ENCODE measurements at places on chromosomes 7 and 10.

- no peak for DNase-seq
Measured at GRCh38 chr7:39565538-39565937, 666 bp upstream of the YAE1 start.

GRCh38 chr10:17025444-17026295, 103.9 kb downstream of the CUBN start:
- DNase-seq, result peak; percentile 60

- DNase-seq, result no peak
Measured at GRCh38 chr10:79235765-79236432, 111.4 kb upstream of the PPIF start.

DNA sequence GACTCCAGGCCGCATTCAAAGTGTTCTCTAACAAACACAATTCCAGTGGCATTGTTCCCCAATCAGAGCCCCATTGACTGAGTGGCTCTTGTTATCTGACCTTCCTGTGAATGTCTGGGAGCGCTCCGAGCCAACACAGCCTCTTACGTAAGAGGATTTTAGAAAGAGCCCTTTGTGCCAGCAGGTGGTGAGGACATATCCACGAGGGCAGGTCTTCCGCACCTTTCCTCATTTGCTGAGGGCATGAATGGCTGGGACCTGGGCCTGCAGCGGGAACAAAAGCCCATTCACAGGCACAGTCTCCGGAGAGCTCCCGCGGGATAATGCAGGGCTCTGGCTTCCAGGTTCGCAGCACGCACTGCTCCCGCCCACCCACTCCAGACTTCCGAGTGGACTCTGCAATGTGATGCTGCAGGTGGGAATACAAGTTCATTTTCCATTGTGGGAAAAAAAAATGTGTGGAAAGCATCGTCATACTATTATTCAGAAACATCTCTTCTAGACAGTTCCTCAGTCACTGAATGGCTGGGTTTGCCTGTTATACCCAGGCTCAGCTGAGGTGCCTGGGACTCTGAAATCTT, 295.0 kb upstream of the IGFBP3 start:
- DNase-seq, result no peak

DNA sequence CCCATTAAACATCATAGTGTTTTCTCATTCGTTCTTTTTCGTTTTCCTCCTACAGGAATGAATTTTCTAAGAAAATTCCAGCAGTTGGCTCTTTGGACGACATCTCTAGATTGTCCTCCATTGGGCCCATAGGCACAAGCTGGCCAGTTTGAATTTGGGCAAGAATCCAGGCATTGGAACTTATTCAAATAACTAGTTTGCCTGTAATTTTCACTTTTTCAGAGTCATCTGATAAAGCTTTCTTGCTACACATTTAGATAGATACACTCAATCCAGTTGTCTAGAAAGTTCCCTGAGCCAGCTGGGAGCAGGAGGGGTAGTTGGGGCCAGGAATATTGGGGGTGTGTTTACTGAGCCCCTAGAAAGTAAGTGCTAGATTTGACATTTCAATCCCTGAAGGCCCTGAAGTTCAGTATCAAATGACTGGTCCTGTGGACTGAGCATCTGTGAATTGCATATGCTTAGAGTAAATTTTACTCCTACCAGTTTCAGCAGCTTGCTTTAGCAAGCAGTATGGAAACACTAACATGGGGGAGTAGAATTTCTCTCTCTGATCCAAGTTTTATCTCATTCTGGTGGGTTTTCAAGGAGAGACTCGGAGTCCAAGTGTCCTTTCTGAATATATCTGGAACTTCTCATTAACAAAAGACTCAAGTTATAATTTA, 5.2 kb downstream of the EGFR start:
- no peak for DNase-seq

DNA sequence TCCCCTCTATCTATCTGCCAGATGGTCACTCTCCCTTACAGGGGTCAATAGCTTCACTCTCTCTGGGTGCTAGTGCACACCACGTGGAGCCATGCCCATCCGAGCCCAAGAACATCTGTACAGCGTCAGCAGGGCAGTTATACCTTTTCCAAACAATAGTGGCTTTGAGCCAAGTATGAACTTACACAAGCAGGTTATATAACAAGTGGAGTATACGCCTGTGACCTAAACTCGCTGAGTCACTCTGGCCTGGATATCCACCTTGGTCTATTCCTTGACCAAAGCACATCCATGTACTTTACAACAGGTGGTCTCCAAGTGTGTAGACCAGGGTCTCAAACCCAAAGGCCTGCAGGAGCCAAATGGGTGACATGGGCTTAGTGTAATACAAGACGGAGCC, 20.3 kb downstream of the PLAC9 start:
- no peak for DNase-seq

- no peak for DNase-seq
Measured at GRCh38 chr7:18241543-18242231, 214.0 kb upstream of the PRPS1L1 start.

GRCh38 chr10:94420516-94420915, 18.2 kb downstream of the TBC1D12 start:
- no peak for DNase-seq

GRCh38 chr7:12888717-12889116, 201.3 kb downstream of the ARL4A start:
- DNase-seq, result no peak

DNA sequence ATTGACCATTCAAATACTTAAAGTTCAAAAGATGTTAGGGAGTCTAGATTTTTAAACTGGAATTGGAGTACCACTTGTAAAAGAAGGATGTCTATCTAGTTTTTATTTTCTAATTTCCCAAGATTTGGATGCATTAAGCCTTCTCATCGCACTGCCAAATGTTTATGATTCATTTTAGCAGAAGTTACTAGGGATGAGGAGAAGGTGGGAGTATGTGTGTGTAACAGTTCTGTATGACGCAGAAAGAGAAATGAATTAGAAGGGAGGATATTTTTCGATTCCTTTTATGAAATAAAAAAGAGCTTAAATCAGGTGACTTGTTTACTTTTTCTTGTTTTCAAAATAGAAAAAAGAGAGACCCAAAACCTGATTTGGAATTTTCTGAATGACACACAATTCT, 6.8 kb upstream of the SLK start:
- no peak for DNase-seq

DNA sequence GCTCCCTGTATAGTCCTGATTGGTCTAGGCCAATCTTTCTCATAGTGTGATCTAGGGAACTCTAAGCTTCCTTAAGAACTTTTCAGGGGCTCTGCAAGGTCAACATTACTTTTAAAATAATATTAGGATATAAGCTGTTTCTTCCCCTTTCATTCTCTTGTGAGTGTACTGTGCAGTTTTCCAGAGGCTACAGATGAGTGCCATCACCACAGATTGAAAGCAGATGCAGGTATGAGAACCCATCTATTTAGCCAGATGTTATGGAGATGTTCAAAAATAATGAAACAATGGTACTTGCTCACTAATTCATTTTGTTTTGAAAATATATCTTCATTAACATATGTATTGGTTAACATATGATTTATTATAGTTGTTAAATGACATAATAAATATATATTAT, 169.2 kb upstream of the SEMA3A start:
- no peak for DNase-seq

GRCh38 chr7:45578467-45578866, 4.3 kb downstream of the ADCY1 start:
- DNase-seq, result no peak

- DNase-seq, result no peak
Measured at GRCh38 chr10:96478355-96478754, 35.4 kb downstream of the TLL2 start.
